ENCODE measurements at places on chromosomes 4 and X.

GRCh38 chr4:158777423-158778155 lies 8.8 kb downstream of the FNIP2 start:
- no peak for DNase-seq

- DNase-seq: no peak
Observed at GRCh38 chr4:157667836-157668235, 447.3 kb downstream of the GRIA2 start.

DNA sequence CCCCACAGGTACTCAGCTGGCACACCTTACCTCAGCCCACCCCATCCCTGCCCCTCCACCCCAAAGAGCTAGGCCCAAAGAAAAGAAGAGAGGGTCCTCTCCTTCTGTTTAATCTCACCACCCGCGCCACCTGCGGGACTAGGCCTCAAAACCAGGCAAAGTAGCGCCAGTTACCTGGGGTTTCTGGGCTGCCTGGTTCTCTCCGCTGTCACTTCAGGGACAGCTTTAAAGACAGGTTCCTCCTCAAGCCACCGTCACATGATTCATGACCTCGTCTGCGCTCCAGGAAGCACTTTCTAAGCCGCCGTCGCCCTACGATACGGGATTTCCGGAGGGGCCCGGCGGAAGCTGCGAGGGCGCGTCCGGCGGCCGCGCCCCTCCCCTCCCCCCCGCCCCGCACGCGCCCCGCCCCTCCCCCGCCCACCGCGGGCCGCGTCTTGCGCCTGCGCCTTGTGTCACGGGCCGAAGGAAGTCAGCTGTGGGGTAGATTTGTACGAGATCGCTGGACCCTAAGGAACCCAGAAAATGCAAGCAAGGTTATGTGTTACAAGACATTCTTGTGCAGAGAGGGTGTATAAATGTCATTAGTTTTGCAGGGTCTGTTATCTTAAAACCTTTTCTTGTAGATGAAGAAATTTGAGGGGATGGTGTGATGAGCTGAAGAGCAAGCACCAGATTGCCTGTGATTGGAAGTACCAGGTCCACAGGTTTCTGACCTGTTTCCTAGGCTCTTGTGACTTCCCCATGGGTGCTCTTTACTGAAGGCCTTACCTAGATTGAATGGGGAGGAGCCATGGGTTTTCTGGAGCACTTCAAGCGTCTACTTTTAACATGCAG lies at the start of gene LAMTOR3:
TSS of gene LAMTOR3 (minus strand) at position 267 of the 837 bp plus-strand sequence. CDS start 464 bp downstream, outside the sequence.
- DNase-seq: peak; percentile 72

DNA sequence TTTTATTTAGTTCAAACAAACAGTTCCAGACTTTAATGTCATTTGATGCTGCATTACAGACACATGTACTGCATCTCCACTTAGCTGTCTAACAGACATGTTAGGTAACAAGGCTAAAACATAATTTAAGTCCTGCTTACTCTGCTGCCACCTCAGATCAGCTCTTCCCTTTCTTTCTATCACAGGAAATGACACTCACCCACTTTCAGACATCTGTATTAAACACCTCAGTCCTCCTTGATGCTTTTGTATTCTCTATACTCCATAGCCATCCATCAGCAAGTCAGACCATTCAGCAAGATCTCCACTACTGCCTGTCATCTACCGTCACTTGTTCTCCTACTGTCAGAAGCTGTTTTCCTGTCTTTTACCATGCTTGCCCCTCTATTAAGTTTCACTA lies 405.4 kb downstream of the IL15 start:
- DNase-seq: no peak

DNA sequence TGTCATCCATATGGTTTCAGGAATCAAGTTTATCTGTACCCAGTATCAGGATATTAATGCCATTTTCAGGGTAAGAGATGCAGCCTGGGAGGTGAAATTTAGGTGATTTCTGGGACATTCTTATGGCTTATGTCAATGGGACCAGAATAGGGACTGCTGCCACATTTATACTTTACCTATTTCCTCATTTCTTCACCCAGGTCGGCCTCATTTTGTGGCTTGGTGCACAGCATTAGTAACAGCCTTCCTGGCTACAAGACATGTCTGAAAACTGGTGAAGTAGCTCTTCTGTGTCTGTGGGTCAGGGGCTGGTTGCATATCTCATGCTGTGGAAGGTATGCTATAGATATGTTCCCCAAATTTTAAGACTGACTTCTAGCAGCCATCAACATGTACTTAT lies 284.8 kb downstream of the AFF2 start:
- no peak for DNase-seq

- DNase-seq: no peak
Observed at GRCh38 chrX:404656-405055, 17.9 kb upstream of the PPP2R3B start.

GRCh38 chr4:145613566-145614232 lies 5.5 kb upstream of the MMAA start:
- no peak for DNase-seq

DNA sequence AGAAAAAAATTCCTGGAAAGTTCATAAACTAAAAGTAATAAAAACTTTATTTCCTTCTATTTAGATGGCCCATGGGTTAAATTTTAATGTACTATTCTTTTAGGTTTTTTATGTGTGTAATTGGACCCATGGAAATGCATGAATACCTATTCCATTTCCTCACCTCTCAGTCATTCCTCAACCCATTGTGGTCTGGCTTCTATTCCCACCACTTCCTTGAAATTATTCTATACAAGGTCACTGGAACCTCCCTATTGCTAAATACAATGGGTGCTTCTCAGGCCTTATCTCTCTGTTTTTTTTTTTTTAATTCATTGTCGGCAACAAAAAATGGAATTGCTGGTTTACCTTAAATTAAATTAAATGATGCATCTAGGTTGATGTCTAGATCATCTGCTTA lies 17.2 kb downstream of the SLC39A8 start:
- no peak for DNase-seq

DNA sequence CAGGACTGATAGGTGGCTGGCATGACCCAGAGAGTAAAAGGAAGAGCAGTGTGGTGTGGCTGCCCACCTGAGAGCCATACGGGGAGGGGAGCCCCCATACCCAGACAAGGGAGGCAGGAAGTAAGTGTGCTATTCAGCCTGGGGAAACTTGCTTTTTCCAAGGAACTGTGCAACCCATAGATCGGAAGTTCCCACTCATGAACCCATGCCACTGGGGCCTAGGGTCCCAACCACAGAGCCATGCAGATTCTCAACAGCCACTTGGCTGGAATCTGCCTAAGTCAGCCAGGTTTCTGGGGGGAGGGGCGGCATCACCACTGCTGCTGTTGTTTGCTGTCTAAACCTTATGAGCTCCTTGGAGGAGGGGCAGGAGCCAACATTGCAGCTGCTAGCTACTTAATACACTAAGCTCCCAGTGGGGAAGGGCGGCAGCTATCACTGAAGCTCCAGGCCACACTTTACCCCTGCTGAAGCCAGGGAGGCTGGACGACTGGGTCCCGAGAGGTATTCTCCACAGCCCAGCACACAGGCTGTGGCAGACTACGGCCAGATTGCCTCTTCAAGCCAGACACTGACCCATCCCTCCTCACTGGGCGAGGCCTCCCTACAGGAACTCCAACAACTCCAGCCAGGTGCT lies 410.4 kb downstream of the INPP4B start:
- no peak for DNase-seq

DNA sequence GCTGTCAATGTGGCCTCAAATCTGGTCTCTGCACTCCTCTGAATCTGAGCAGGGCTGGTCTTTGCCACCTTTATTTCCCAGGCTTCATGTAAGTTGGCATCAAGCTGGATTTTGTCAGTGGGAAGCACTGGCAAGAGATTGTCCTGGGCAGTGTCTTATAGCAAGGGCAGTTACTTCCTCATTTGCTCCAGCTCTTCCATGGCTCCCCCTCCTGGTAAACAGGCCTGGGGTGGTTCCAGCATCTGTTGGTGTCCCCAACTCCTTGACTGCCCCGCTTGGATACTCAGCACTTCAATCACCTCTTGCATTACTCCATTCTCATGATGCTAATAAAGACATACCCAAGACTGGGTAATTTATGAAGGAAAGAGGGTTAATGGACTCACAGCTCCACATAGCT lies 15.0 kb upstream of the REST start:
- DNase-seq: no peak

DNA sequence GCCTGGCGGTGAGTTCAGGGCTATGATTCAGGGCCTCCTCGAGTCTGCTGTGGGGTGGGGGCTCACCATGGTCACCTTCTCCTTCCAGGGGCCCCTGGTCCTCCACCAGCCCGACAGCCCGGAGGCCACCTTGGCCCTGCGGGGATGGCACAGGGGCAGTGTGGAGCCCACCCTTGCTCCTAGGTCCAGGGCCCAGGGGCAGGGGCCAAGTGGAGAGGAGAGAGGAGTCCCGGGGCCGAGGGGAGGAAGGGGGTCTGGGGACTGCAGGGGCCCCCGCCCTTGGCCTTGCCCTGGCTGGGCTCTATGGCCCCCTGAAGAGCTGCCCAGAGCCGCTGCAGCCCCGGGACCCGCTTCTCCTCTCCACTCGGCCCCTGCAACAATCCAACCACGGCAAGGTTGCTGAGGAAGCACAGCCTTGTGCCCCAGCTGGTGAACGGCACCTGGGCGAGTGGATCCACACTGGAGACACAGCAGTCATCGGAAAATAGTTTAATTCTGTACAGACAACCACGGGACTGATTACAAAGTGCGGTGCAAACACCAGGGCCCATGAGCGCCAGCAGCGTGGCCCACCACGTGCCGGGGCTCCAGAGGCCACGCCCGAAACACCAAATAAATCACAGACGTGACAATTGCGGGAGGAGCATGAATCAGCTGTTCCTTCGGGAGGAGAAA lies 23.0 kb upstream of the CPLX1 start:
- no peak for DNase-seq

GRCh38 chr4:87007528-87008446 lies 73.0 kb downstream of the AFF1 start:
- DNase-seq: no peak

GRCh38 chr4:67092351-67092750 lies 453.0 kb downstream of the CENPC start:
- DNase-seq: no peak

DNA sequence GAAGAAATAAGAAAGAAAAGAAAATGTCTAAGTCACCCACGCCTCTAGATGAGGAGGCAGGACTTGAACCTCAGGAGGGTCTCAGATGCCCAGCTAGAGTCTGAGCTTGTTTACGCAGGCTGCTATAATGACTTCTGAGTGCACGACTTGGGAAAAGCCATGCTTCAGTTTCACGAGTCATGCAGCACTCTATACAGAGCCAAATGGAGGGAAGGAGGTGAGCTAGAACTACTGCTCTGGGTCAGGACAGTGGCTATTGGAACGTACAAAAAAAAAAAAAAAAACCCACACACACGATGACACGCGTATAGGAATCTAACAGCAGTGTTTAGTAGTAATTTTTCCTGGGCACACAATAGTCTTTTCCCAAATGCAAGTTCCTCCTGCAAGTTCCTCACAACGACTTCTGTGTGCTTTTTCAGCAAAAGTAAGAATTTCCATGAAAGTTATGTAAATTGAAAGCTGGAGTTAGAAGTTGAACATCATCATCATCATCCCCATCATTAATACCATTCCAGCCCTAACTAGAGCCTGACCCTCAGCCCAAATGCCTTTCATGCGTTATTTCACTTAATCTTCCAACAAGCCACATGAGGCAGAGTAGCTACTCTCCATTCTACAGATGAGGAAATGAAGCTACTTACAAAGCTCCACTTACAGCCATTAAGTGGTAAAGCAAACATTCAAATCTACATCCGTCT lies 36.6 kb downstream of the IRF2 start:
- no peak for DNase-seq

- no peak for DNase-seq
Observed at GRCh38 chr4:124869961-124870495, 157.5 kb upstream of the ANKRD50 start.

DNA sequence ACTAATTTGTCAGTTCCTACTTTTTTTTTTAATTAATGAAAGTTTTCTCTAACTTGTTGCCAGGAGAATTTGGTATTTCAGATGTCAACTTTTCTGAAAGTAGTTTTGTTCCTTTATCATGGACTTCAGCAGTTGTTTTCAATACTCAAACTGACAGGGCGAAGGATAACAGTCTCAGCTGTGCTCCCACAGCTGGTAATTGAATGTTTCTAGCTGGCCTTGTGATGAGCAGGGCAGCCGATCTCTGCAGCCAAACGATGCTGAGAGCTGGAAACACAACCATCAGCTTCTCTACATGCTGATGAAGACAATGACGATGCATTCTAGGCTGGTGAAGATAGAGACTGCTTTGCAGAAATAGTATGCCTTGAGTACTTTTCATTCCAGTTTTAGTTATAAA lies 130.0 kb upstream of the MAP9 start:
- DNase-seq: no peak

GRCh38 chr4:21830272-21830671 lies 118.3 kb downstream of the KCNIP4 start:
- DNase-seq: no peak

- DNase-seq: no peak
Observed at GRCh38 chr4:86523333-86523732, 70.8 kb upstream of the PTPN13 start.

DNA sequence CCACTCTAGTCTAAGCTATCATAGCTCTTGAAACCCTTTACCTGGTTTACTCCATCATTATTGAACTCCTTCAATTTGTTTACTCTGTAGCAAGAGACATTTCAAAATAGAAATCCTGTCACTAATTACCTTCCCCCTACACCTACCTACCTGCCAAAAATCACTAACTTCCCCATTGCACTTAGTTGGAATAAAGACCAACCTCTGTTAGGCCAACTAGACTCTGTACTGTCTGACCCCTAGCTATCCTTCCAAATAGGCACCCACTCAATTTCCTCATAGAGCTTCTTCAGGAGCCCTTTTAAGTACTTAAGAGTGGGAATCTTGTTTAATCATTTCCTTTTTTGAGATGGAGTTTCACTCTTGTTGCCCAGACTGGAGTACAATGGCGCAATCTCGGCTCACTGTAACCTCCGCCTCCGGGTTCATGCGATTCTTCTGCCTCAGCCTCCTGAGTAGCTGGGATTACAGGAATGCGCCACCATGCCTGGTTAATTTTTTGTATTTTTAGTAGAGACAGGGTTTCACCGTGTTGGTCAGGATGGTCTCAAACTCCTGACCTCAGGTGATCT lies 8.9 kb upstream of the CDKL2 start:
- no peak for DNase-seq

GRCh38 chrX:69025802-69026301 lies 139.4 kb downstream of the PJA1 start:
- DNase-seq: no peak

GRCh38 chr4:82753238-82753637 lies 45.4 kb downstream of the SCD5 start:
- DNase-seq: no peak

GRCh38 chr4:100168521-100168920 lies 21.7 kb downstream of the DDIT4L start:
- no peak for DNase-seq

- DNase-seq: no peak
Observed at GRCh38 chr4:20418861-20419451, 167.3 kb downstream of the SLIT2 start.
